ENCODE measurements at places on chromosomes 3 and 15.

- no peak for DNase-seq
Measured at GRCh38 chr3:4340411-4341335, 37.5 kb downstream of the SETMAR start.

GRCh38 chr3:129599607-129600006 lies 6.9 kb downstream of the PLXND1 start:
- DNase-seq: no peak

- no peak for DNase-seq
Measured at GRCh38 chr3:117661818-117662095, 952.2 kb downstream of the TUSC7 start.

DNA sequence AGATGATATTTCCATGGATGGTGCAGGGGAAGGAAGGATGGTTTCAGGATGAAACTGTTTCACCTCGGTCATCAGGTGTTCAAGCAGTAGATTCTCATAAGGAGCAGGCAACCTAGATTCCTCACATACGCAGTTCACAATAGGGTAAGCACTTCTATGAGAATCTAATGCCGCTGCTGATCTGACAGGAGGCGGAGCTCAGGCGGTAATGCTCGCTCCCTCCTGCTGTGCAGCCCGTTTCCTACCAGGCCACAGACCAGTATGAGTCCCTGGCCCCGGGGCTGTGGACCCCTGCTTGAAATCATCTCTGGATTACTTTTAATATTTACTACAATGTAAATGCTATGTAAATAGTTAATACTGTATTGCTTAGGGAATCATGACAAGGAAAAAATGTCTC lies 241.8 kb downstream of the ROBO2 start:
- DNase-seq: no peak

GRCh38 chr3:185943760-185944106 lies 5.9 kb upstream of the TRA2B start:
- DNase-seq: no peak

GRCh38 chr3:119290613-119291012 lies 3.6 kb upstream of the ARHGAP31 start:
- no peak for DNase-seq

GRCh38 chr3:55574671-55575070 lies 87.6 kb upstream of the WNT5A start:
- no peak for DNase-seq

DNA sequence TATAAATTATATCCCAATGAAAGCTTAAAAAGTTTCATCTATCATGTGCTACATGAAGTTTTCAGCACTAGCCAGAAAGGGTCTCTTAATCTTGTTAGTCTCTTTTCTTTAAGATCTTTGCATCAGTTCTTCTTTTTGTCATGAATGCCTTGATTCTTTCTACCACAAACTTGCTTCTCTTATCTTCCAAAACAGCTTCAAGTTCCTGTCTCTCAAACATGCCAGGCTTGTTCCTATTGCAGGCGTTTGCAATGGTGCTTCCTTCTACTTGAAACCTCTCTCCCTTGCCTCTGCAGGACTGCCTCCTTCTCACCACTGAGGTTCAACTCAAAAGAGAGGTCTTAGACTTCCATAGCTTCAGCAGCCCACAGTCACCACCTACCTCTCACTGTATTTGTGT lies 104.3 kb upstream of the FRMD4B start:
- no peak for DNase-seq

DNA sequence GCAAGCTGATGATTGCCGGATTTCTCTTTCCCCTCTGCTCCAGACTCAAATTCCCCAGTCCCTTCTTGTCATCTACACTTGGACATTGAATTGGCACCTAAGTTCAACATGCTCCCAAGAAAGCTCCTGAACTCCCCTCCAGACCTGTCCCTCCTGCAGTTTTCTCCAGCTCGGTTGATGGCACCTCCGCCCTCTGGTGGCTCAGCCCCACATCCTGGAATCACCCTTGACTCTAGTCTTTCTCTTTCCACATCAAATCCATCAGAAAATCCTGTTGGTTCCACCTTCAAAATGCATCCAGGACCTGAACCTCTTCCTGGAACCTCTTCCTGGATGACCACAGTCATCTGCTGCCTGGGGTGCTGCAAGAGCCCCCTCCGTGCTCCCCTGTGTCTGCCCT lies 60.1 kb downstream of the RASGRF1 start:
- DNase-seq: no peak

DNA sequence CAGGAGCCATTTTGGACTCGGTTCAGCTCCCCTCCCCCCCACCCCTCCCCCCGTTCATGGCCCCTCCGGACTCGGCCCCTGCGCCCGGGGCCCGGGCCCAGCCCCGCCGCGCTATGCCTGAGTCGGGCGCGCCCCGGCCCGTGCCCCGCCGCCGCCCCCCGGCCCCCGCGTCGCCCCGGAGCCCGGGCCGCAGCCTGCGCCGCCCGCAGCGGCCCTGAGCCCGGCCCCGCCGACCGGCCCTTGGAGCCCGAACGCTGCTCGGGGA lies 155 bp downstream of the ACVR2B start:
- no peak for DNase-seq

GRCh38 chr3:15276028-15276724 lies 56.2 kb downstream of the SH3BP5 start:
- no peak for DNase-seq

DNA sequence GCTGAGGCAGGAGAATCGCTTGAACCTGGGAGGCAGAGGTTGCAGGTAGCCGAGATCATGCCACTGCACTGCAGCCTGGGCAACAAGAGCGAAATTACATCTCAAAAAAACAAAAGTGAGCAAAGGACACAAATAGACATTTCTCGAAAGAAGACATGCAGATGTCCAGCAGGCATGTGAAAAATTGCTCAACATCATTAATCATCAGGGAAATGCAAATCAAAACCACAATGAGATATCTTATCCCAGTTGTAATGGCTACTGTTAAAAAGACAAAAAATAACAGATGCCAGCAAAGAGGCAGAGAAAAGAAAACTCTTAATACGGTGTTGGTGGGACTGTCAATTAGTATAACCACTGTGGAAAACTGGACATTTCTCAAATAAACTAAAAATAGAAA lies 20.9 kb downstream of the ASB7 start:
- no peak for DNase-seq

GRCh38 chr3:112925969-112926368 lies 48.9 kb downstream of the CD200R1 start:
- DNase-seq: no peak

GRCh38 chr15:46300716-46301115 lies 665.9 kb downstream of the SQOR start:
- DNase-seq: no peak

- no peak for DNase-seq
Measured at GRCh38 chr15:80507638-80508316, 103.6 kb downstream of the ARNT2 start.

GRCh38 chr3:24802614-24803013 lies 308.0 kb upstream of the THRB start:
- DNase-seq: no peak

DNA sequence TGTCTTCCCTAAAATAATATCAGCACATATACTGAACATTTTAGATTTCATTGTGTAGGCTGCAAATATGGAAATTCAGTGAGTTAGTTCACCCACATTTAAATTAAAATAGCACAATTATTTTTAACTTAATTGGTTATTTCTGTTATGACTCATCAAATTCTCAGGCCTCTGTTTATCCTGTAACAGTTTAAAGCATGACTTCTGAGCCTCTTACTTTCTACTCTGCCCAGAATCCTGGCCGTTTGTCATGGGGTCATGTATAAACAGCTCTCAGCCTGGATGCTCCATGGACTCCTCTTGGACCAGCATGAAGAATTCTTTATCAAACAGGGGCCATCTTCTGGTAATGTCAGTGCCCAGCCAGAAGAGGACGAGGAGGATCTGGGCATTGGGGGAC lies 12.2 kb downstream of the TUBGCP4 start:
- no peak for DNase-seq

DNA sequence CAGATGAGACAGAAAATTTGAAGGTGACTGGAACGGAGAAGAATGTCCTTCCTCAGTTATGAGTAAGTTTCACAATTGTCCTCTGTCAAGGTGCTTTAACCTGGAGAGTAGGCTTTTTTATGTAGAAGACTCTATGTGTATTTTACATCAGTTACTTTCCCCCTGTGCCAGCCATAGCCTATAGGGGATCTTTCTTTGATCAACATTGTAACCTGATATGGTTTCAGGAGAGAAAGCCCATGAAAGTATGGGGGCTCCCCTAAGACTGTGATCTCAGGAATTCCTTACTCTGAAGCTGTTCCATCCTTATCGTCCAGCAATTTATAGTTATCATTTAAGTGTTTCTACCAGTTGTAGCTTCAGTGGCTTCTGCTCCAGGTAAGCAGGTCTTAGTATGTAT lies 1076.3 kb upstream of the EPHA6 start:
- DNase-seq: no peak

DNA sequence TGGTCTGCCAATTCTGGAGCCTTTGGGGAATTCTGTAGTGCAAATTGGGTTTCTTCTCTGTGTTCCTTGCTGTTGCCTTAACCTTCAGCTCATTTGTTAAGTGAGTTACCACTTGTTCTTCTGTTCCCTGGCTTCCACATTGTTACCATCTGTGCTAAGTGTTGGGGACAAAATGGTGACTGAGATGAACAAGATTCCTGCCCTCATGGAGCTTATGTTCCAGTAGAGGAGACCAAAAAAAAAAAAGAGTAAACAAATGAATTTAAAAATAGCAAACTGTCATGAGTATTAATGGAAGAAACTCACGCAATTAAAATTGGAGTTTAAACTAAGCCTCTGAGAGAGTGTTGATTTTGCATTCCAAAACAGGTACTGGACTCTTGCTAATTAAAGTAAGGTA lies 49.4 kb upstream of the ATP2C1 start:
- DNase-seq: no peak

DNA sequence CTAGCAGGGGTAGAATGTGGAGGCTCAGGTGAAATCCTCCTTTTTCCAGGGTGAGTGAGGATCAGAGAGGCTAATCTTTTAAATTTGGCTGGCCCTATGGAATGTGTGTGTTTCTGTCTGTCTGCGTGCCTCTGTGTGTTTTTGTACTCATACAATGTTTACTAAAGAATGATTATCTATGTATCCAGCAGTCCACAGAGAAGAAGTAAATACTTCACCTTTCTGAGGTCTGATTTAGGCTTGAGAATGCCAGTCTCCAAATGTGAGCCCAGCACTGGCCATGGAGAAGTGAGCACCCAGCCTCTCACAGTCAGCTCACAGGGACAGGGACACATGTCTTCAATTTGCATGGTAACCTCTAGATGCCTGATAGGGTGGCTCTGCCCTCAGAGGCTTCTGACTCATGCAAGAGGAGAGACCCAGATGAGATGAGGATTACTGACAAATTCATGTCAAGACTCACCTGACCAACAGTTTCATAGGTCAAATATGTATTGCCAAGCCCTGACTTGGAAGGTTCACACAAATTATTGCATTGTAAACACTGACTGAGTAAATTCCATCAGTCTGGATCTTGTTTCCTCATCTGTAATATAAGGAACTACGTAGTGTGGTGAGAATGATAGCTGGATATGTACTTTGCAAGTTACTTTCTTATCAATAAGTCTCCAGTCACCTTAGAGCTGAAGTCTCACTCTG lies 31.0 kb downstream of the ENTPD3 start:
- DNase-seq: no peak

- DNase-seq: no peak
Measured at GRCh38 chr3:14879211-14879874, 60.6 kb downstream of the FGD5 start.

Data from T-helper 9 cell (primary cell).